ENCODE measurements at places on chromosomes 3 and 15. TPM values are rescaled to one million over a fixed set of nuclear protein-coding genes. Genes with fewer than 3 reads are reported as not detected.

The EOMES gene
- not detected for polyA plus RNA-seq

The TGM4 gene
- polyA plus RNA-seq = not detected

The TUSC7 gene
- not detected for polyA plus RNA-seq

The ARNT2 gene
- not detected for polyA plus RNA-seq

The LEKR1 gene
- 4.8 TPM for polyA plus RNA-seq

The KNG1 gene
- polyA plus RNA-seq = not detected

The EDEM1 gene
- polyA plus RNA-seq = 56.1 TPM

The RTP1 gene
- not detected for polyA plus RNA-seq

The CPNE4 gene
- not detected for polyA plus RNA-seq

The CRABP1 gene
- not detected for polyA plus RNA-seq

The AADAC gene
- not detected for polyA plus RNA-seq

The BOC gene
- polyA plus RNA-seq = not detected

The TMIE gene
- not detected for polyA plus RNA-seq

The WDR93 gene
- polyA plus RNA-seq = not detected

The NAA50 gene
- polyA plus RNA-seq = 103 TPM

The CTXN2 gene
- not detected for polyA plus RNA-seq

The AKAP13 gene
- polyA plus RNA-seq = 185 TPM

The CCR9 gene
- polyA plus RNA-seq = 2.0 TPM

The BAHD1 gene
- polyA plus RNA-seq = 2.3 TPM

The SPATA12 gene
- polyA plus RNA-seq = not detected

The ST8SIA2 gene
- not detected for polyA plus RNA-seq

The CPEB1 gene
- polyA plus RNA-seq = not detected

The CCR8 gene
- not detected for polyA plus RNA-seq

The FAM43A gene
- polyA plus RNA-seq = 57.2 TPM

The EFCC1 gene
- not detected for polyA plus RNA-seq

The ATP8B4 gene
- not detected for polyA plus RNA-seq

The SATB1 gene
- 68.2 TPM for polyA plus RNA-seq

The SETD2 gene
- polyA plus RNA-seq = 7.0 TPM

The GOLGA8T gene
- not detected for polyA plus RNA-seq

The SERPINI2 gene
- polyA plus RNA-seq = not detected

The ZPLD1 gene
- not detected for polyA plus RNA-seq

The DUOXA2 gene
- polyA plus RNA-seq = not detected

The ESYT3 gene
- not detected for polyA plus RNA-seq
